Lower lobe of right lung (tissue), 2 donors: ENCODE measurements at places on chromosomes 7 and 10.

DNA sequence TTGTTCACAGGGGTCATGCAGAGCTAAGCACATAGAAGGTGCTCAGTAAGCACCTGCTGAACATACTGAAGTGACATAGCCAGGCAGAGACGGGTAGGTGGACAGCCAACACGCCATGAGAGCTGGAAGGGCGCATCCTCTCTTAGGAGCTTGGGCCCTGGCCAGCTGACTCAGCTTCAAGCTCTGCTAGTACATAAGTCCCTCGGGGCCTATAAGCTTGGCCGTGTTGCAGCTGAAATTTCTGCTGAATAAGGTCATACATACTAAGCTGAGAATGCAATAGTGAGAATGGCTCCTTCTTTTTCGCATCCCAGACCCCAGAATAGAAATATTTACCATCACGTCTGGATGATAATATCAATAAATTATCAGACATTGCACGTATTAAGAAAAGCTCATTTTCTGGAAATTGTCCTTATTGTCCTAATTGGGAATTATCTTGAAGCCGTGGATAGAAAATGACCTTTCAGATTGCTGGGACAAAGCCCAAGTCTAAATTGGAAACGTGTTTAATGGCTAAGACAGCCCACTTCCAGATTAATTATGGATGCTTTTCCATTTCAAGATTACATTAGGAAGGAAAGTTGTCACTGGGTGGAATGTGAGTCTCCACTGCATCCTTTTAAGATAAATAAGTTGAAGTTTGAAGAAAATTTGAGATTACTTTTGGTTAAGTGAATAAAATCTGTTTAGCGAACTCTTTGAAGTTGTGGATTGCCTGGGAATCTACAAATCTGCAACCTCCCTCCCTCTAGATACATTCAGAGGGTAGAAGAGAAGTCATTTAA is 287.1 kb upstream of the C7orf33 start:
- H3K36me3 ChIP-seq = no peaks in the 10 kb centered on the region
- H3K4me3 ChIP-seq = no peak overlapping the region
- no peak for DNase-seq
- H3K4me1 ChIP-seq = no peaks in the 10 kb centered on the region
- H3K27me3 ChIP-seq = no peaks in the 10 kb centered on the region
- no peak overlapping the region for H3K27ac ChIP-seq

GRCh38 chr10:57049096-57049495 is 688.0 kb upstream of the ZWINT start:
- no peaks in the 10 kb centered on the region for H3K36me3 ChIP-seq
- DNase-seq = no peak
- H3K27me3 ChIP-seq = no peaks in the 10 kb centered on the region
- H3K4me3 ChIP-seq = no peak overlapping the region

DNA sequence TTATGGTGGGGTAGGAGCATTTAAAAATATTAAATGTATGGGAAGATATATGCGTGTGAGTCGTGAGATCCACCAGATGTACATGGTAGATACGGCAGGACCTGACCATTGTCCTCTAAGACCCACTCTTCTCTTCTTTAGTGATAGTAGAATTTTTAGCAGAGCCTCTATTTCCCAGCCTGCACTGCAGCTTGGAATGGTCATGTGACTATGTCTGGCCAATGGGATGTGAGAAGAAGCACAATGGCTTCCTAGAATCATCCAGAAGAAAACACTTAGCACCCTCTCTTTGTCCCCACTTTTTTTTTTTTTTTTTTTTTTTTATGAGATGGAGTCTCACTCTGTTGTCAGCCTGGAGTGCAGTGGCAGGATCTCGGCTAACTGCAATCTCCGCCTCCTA is 86.6 kb upstream of the CYTH3 start:
- DNase-seq = no peak
- no peaks in the 10 kb centered on the region for H3K27me3 ChIP-seq
- H3K4me1 ChIP-seq = no peaks in the 10 kb centered on the region
- no peak overlapping the region for H3K27ac ChIP-seq

DNA sequence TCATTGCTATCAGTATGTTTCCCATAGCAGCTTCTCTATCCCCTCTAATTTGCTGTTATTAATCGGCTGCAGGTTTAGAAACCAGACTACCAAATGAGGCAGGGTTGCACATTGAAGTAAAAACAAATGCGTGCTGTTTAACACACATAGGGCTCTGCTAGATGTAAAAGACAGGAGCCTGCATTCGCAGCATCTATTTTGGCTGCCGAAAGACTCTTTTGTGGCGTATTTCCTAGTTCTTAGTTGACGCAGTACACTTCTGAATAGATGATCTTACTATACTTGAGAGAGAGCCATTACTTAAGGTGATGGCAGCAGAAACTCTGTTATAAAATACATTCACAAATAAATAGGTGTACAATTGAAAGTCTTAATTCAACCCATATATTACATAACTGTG is 21.4 kb downstream of the SGCE start:
- no peak overlapping the region for H3K4me3 ChIP-seq
- no peaks in the 10 kb centered on the region for H3K36me3 ChIP-seq
- peaks cover 10% of the 10 kb centered on the region for H3K4me1 ChIP-seq
- no peak overlapping the region for H3K27ac ChIP-seq
- no peaks in the 10 kb centered on the region for H3K27me3 ChIP-seq
